ENCODE measurements at places on chromosomes 3 and 15.

DNA sequence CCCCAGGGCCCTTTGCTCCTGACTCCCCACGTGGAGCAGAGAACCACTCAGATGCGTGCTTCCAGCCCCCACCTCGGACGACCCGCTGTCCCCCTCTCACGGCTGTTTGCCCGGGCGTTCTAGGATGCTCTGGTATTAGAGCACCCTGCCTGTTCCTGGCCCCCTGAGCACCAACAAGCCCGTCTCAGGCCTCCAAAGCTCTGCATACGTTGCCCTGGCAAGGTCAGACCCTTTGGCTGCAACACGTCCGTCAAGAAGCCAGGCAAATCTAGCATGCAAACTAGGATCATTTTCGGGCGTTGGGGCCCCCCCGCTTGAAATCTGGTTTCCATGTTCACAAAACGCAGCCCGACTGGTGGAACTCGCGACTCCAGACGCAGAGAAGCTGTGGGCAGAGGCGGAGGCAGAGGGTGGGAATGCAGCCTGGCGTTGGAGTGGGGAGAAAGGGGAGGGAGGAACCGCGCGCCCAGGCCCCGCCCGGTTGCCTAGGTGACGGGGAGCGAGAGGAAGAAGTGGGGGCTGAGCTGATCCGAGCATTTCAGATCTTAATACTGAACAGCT, 86.2 kb upstream of the PIAS1 start:
- no peak for DNase-seq

DNA sequence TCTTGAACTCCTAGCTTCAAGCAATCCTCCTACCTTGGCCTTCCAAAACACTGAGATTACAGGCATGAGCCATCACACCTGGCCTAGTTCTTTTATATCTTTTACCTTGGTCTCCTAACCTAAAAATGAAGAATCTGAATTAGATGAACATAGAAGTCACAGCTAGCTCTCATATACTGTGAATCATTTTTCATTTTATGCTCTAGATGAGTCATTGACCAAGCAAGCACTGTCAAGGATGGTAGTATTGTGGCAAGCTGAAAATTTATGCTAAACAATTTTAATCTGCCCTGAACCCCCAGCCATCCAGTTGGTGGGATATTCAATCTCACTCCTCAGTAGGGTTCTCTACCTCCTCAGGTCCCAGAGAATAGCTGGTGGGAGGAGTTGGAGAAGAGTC, 48.3 kb upstream of the DNAJC13 start:
- no peak for DNase-seq

DNA sequence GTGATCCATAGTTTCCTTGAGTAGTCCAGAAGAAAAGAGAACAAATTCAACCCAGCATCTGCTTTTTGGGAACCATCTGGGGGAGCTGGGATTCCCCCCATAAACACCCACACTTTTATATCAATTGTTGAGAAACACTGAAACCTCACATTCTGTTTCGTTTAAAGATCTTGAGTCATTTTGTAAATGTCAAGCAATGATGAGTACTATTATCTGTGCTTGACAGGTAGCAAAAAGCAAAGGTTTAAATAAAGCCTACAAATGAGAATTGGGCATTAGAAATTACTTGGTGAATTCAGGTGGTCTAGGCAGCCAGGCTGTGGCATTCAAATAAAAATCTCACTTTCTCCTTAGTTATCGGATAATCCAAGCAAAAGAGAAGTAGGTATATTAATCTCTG, 75.7 kb downstream of the TMEM266 start:
- no peak for DNase-seq

DNA sequence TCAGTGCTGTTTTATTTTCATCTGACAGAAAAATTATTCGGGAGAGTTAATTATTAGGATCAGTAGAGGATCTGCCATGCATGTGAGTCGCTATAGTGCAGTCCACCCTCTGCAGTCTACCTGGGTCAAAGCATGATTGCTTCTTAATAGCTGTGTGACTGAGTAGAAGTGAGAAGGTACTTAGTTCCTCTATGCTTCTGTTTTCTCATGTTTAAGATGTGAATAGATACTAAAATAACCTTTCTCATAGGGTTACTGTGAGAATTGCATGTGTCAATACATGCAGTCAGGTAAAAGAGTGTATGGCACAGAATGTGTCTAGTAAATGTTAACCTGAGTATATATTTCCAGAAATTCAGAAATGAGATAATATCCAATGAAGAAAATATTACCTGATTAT, 435.7 kb downstream of the NAALADL2 start:
- DNase-seq: no peak

- no peak for DNase-seq
Measured at GRCh38 chr3:132660811-132661070, 612 bp downstream of the UBA5 start.

GRCh38 chr3:4512895-4513616, 19.9 kb downstream of the ITPR1 start:
- no peak for DNase-seq
